ENCODE measurements at places on chromosomes 5 and 9.

DNA sequence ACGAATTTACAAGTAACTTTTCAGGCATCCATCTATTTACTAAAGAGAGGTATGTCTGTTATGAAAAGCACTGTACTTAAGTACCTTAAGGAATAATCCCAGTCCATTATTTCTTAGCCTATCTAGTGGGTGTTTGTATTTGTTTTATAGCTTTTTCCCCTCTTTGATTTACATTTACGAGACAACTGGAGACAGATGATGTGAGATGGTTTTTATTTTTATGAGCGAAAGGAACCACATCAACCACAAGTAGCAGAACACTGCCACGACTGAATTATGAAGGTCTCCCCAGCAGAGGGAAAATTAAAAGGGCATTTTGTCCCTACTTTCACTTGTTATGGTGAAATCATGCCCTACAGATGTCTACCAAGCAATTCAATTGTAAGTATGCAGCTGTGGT is 357.8 kb downstream of the NFIB start:
- DNase-seq = no peak

- DNase-seq = no peak
Measured at GRCh38 chr5:147432323-147432722, 77.5 kb downstream of the DPYSL3 start.

- DNase-seq = no peak
Measured at GRCh38 chr5:33291216-33292000, 149.4 kb upstream of the TARS1 start.

DNA sequence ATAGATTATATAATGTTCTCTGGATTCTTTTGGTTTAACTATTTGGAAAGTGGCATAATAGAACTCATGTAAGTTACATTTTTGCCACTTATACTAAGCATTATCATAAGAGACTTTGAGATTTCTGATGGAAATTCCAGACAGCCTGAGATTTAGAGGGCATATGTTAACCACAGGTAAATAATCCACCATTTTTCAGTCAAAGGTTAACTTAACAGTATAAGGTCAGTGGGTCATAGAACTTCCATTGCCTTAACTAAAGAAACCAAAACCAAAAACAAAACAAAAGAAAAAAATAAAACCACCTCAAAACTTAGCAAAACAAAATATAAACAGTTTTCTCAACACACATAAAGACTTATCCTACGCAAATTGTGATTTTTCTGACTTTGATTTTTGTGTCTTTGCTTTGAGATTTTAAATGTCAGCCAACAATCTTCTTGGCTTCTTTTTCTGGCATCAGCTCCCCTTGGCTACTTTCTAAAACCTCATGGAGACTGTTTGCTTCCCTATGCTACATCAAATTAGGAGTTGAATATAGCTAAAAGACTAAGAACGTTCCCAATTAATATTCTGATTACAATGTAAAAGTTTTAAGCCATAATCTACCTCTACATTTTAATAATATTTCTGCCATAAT is 430.1 kb upstream of the DAB2 start:
- no peak for DNase-seq

DNA sequence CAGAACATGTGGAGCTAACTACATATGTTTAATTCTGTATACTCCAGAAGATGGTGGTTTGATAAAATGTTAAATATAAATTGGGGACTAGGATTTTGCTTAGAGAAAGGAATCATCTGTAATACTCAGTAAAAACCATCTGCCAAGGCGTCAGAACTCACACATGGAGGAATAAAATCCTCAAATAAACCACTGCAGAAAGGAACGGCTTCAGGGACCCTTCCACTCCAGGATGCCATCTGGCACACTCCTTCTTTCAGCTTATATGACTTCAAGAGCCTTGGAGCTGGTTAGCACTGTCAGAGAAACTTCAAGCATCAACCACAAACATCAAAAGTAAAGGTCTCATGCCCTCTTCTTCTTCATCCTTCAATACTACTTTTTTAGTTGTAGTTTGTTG is 360.6 kb downstream of the PLK2 start:
- DNase-seq = no peak

DNA sequence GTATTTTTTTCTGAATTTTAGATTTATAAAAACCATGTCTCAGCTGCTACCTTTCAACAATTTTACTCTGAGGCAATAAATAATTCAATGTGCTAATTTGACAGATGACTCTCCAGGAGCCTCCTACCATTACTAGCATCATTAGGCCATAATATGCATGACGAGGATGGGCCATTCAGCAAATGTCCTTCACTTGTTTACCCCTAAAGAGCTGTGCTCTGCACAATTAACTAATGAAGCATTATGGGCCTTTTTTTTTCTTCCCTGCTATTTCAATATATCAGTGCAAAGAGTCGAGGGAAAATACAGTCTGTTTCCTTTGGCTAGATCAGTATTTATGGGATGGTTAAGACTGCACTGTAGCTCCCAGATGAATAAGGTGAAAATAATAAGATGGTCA is 627.2 kb downstream of the ISL1 start:
- no peak for DNase-seq

GRCh38 chr5:94240993-94241651 is 377.3 kb downstream of the KIAA0825 start:
- no peak for DNase-seq

- no peak for DNase-seq
Measured at GRCh38 chr9:112288029-112288428, 45.4 kb downstream of the PTBP3 start.

DNA sequence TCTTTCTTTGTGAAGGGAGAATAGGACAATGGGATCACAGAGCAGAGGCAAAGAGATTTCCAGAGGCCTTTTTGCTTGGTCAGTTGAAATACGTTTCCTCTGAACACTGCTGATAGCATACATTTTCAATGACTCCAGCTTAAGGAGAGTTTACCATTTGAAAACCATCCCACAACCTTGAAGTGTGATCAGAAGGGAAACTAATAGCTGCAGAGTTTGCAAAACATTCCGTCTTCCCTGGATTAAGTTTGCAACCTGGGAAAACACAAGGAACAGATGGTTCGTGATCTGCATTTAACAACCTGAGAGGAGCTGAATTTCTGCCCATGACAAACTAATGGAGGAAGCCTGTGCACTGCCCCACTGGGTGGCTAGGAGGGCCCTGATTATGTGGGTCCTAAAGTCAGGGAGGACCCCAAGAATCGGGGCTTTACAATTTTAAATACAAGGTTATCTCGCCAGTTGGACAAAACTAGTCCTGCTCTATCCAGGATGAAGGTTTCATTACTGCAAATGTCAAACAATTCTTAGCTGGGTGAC is 35.6 kb downstream of the MTX3 start:
- no peak for DNase-seq

DNA sequence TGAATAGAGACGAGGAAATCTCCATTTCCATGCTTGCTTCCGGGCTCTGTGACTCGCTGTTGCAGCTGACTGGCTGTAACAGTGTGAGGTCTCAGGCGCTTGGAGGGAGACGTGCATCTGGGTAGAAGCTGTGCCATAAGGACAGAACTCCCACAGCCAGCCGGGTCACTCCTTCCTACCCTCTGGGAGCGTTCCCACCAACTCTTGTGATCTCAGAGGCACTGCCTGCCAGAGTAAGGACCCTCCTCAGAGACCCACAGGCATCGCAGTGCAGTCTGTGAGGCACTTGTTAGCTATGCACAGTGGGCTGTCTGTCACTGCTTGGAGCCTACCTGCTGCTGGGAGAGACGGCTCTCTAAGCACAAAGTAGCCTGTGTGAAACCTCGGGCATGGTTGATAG is 203.4 kb upstream of the SEMA6A start:
- no peak for DNase-seq

DNA sequence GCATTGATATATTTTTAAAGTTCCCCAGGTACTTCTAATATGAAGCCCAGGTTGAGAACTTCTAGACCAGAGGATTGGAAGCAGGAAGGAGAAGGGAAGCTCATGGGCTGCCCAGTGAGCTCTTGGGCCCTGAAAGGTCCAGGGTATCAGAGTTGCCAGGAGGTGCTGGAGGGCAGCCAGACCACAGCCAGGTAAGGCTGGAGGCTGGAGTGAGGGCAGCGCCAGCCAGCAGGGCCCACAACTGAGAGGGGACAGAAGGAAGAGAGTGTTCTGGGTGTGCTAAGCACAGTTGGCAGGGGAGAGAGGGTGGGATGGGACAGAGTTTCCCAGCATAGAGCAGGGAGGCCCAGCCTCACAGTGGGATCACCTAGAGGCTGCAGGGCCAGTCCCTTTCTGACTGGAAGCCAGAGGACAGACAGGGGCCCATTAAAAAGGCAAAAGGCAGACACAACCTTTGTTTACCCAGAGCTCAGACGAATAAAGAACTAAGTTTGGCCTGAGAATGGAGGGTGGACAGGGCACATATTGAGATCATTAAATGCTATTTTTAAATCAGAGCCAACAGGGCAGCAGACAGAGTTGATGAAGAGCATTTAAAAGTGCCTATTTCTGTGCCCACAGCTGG is 94.9 kb downstream of the PDE8B start:
- DNase-seq = no peak

DNA sequence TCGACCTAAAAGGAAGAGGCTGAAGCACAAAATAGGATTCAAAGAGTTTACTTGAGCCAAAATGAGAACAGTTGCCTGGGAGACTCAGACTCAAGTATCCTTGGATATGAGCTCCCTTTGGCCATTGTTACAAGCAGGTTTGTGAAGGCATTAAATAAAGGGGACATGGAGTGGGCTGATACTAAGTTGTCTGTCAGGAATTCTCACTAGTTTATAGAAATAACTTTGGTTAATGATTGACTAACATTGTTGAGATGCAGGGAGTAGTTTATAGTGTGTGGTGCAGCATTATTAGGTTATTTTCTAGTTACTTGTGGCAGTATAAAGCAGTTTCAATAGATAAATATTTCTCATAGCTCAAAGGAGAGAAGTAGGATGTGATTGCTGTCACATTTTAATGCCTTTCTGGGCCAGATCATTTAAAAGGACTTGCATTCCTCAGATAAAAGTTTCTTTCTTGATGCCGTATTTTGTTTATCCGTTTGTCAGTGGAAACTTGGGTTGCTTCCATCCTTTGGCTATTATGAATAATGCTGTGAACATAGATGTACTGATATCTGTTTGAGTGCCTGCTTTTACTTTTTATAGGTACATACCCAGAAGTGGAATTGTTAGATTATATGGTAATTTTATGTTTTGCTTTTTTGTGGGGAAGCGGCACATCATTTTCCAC is 9.1 kb downstream of the AP3S1 start:
- DNase-seq = no peak

GRCh38 chr5:158821331-158821730 is 278.4 kb downstream of the EBF1 start:
- DNase-seq = no peak

DNA sequence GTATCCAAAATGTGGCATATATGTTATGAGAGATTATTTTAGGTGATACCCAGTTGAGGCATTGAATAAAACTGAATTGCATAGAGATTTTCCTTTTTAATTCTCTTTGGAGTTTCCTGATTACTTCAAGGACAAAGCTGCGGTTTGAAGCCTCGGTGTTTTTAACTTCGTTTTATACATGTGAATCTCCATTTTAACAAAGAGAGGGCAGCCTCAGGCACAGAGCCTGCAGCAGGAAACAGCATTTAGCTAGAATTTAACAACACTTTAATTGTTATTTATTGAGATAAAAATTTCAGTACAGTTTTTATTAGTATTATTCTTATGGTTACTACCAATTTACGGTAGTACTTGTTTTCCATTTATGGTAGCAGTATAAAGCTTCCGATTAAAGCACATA is 114.0 kb downstream of the KIF4B start:
- no peak for DNase-seq

DNA sequence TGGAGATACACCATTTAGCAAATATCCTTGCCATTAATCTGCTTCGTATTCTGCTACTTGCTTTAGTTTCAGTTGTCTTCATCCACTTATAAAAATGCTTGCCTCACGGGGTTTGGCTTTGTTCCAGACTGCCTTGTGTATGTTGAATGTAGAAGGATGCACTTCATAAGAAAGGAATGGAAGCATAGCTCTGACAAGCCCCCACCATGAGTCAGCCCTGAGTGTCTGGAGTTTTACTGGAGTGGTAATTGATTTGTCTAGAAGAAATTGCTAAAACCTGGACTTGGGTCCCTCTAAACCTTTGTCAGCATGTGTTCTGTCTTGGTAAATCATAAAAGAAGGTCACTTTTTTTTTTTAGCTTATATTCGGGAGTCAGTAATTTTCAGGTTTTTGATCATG is 4.6 kb downstream of the TEX48 start:
- no peak for DNase-seq

GRCh38 chr5:140547508-140548299 is at the start of gene EIF4EBP3:
TSS of gene EIF4EBP3 (plus strand) at chr5:140547662. CDS start at chr5:140547738, 76 bp downstream.
- peak; percentile 77 for DNase-seq

DNA sequence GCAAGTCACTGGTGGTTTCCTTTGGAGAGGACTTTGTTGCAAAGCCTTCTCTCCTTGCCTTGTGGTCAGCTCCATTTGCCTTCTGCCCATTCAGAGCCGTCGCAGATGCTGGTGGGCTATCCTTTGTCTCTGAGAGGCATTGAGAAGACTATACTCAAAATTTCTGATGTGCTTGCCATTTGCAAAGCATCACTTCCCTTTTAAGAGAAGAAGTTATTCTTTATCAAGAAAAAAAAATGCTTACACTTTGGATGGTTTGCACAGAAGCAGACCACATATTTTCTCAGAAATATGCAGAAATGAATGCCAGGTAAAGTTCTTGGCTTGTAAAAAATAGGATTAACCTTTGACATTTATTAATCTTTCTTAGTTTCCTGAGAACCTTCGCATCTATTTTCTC is 195.8 kb upstream of the KLF4 start:
- DNase-seq = no peak

- no peak for DNase-seq
Measured at GRCh38 chr5:89996335-89996734, 413.2 kb downstream of the CETN3 start.

DNA sequence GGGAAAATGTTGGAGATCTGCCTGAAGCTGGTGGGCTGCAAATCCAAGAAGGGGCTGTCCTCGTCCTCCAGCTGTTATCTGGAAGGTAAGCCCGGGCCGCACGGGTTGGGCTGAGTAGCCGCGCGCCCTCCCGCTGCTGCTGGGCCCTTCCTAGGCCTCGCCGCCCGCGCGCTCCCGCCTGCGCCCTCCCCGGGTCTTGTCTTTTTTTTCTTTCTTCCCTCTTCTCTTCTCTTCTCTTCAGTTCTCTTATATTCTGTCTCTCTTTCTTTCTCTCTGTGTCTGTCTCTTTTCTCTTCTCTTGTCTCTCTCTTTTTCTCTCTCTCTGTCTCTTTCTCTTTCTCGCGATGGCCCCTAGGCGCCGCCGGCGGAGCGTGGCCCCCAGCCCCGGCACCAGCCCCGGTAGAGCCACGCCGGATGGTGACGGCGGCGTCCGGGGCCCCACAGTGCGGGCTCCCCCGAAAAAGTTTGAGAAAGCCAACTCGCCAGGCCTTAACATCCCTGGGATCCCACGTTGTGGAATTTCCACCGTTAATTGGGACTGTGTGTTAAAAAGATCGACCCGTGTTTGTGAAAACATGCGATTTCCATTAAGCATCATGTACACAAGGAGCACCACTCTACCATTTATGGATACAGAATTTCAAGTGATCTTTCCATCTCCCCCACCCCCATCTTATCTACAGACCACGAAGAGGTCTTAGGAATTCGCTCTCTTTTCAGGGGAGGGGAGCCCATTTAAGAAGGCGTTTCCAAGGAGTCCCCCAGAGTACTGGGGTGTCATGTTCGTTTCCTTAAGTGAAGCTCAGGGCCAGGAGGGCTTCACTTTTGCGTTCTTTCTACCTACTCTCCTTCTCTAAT is 616 bp downstream of the ABL1 start:
- no peak for DNase-seq

Data from activated CD8-positive, alpha-beta memory T cell treated with anti-CD3 and anti-CD28 coated beads for 1 hour (primary cell).